ENCODE measurements at places on chromosomes 4 and X.
A peak's percentile ranks its signal among the peaks of the same experiment; 100 is the strongest.

DNA sequence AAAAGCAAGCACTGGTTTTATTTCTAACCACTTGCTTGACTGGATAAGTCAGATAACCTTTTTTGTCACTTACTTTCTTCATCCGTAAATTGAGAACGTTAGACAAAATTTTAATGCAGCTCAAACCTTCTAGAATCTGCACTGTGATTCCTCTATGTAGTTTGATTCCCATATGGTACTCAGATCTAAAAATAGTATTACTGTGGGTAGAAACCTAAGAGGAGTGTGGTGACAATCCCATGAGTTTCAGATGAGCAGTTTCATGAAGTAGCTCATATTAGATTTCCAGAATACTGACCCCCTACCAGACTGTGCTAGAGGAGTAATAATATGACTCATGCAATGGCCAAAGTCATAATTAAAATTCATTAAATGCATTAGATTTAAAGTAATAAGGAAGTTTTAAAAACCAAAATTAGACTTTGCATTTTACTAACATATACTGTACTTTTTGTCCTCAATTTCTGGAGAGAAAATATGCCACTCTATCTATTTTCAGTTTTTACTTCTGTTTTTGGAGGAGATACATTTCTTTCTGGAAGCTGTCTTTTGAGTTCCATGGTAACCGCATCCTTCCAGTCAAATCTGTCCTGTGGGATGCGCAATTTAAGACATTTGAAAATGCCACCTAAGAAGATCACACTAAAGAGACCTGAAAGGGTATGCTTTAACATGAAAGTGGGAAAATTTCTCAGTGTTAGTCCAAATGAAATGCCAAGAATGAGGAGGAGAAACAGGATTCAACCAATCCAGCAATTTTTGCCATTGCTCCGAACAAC is 64.1 kb upstream of the GPM6A start:
- DNase-seq, result no peak

DNA sequence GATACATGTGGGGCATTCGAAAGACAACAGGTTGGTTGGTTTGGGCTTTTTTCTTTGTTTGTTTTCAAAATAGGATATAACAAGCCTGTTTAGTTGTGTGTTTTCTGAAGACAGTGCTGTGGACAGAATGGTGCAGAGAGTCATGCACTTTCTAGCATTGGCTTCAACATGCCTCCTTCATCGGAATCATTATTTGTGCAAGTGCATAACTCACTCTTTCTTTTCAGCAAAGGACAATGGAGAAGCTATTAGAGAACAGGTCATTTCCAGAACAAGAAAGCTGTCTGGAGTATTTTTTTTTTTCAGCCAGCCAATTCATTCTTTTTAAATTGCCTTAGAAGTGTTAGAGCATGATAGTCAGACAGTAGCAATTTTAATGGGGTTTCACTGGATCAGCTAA is 225.8 kb downstream of the STK32B start:
- no peak for DNase-seq

DNA sequence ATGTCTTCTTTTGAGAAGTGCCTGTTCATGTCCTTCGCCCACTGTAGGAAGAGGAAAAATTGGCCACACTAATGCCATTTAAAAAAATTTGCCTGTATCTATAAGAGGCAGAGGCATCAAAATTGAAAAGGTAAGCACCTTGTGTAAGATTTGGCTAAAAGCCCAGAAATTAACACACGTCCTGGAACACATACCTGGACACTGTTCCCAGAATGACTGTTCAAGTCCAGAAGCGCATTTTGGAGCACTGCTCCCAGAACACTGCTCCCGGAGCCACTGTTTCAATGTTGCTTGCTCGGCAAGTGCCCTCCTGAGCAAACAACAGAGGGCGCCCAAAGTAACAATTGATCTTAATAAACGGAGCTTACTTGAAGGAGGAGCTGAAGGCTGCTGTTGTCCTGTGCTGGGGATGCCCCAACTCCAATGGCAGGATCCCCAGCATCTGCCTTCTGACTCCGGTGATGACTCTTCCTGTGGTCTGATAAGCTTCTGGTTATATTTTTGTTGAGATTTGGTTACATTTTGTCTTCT is 1958.6 kb downstream of the C4orf33 start:
- no peak for DNase-seq

GRCh38 chr4:2931512-2932301 is 31.5 kb downstream of the NOP14 start:
- peak; percentile 88 for DNase-seq

DNA sequence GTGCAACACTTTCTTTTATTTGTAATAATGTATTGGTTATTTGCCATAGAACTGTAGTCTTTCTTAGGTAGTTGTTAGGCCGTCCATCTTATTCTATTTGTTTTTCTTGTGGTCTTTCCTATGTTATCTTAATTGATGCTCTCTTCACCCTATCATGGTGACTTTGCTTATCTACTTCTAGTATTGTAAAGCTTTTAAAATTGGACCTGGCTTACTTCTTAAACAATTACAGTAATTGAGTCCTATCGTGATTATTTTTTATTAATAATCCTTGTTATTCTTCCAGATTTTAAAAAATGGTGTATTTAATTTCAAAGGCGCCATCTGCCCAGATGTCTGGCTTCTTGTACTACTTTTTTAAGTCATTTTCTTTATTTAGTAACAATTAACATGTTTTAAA is 63.7 kb downstream of the CLCN5 start:
- DNase-seq, result no peak

GRCh38 chr4:128068918-128069317 is 7.8 kb downstream of the LARP1B start:
- DNase-seq, result peak; percentile 18

DNA sequence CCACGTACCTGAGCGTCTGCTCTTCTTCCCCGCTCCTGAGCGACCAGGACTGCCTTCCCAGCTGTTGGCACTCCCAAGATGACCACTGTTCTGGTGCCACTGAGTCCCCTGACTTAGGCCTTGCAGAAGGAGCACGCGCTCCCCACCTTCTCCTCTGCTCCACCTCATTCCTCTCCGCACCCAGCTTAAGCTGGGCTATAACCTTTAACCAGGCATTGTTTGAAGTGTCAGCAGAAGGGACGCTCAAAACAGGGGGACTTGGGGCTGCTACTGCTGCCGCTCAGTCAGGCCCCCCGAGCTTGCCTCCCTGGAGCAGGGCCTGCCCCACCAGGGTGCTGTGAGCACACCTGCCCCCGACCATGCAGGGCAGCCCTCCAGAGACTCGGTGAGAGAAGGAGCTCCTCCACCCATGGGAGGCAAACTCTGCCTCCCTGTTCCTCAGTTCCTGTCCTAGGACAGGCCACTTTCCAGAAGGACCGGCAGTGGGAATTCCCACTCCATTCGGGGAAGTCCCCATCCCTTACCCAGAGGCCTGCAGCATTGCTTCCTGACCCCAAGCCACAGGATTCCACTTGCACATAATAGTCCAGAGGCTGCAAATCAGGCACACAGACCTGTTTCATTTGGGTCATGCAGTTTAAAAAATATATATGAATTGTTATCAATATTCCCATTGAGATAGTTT is 99.7 kb upstream of the ENPP6 start:
- no peak for DNase-seq

GRCh38 chr4:8009710-8010511 is 70.2 kb upstream of the AFAP1 start:
- no peak for DNase-seq

GRCh38 chrX:153353416-153353815 is 19.5 kb downstream of the ZNF275 start:
- DNase-seq, result no peak

DNA sequence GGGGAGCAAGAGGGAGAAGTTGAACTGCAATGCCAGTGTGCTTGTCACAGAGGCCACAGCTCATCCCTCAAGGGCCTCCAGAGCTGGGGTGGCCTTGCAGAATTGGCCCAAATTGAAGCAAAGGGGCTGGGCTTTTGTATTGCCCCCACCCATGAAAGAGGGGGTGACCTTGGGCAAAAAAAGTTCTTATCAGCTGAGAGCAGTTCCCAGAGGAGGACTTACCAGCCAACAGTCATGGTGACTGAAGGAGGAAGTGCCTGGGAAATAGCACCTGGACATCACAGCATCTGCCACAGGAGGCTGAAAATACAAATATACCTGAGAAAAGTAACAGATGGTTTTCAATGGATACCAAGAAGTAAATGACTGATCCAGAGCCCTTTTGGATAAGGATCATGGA is 262.4 kb downstream of the MID1IP1 start:
- no peak for DNase-seq
